ENCODE measurements at places on chromosomes 3 and 15.

- DNase-seq: no peak
Measured at GRCh38 chr3:182837855-182838454, 44.7 kb downstream of the ATP11B start.

DNA sequence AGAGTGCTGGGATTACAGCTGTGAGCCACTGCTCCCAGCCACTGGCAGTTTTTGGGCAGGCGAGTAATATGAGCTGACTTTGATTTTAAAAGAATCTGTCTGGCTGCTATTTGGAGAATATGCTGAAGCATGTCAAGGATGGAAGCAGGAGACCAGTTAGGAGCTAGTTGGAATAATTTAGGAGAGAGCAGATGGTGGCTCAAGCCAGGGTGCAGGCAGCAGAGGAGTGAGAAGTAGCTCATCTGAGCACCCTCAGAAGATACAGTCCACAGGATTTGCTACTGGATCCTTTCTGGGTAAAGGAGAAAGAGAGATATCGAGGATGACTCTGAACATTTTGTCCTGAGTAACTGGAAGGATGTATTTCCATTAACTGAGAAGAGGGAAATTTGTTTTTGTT, 30.4 kb upstream of the BDH1 start:
- DNase-seq: no peak

DNA sequence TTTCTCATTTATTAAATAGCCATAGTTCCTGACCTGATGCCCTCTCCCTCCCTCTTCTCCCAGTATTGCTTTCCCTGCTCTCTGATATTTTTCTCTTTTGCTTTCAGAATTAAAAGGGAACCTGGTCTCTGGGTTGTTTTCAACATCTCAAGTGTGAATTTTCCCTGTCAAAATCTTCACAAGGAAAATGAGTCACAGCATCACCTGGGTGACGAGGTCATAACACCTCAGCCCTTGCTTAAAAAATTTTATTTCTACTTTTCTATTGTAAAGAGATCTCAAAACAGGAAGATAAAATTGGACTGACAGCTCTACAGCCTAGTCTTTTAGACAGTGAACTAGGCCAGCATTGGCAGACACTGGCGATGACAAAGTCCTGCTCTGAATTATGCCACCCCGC, 40.1 kb downstream of the GAP43 start:
- DNase-seq: no peak

GRCh38 chr3:198043119-198043518, 83.1 kb downstream of the LMLN start:
- no peak for DNase-seq

DNA sequence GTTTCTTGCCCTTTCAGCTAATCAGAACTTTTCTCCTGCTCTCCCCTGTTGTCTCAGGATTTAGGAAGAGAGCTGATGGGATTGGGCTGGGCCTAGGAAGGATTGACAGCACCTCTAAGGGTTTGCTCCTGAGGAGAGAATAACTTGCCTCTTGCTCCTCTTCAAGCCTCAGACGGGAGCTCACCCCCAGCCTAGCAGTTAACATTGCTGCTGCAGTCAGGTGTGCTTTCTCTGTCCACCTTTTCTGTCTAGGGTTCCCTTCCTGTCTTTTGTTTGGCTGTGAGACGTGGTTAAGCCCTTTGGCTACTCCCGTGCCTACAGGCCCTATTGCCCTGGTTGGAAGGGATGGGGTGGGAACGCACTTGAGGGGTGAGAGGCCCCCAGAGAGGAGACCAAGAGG, 20.1 kb downstream of the TMEM108 start:
- DNase-seq: no peak

- DNase-seq: no peak
Measured at GRCh38 chr3:17747174-17747889, 4.9 kb upstream of the TBC1D5 start.

DNA sequence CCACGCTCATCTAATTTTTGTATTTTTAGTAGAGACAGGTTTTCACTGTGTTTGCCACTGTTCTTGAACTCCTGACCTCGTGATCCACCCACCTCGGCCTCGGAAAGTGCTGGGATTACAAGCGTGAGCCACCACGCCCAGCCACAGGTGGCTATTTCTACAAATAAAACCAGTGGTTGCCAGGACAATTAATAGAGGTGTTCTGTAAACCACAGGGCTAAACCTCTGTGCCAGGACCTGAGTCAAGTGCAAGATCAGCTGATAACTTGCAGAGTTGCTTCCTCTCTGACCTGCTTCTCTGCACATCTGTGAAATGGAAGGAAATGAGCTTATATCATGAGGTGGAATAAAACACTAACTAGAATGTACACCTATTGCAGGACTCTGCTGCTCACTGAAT, 72.8 kb downstream of the CD200R1L start:
- DNase-seq: peak; percentile 69

- no peak for DNase-seq
Measured at GRCh38 chr15:48530528-48530927, 115.0 kb downstream of the FBN1 start.

DNA sequence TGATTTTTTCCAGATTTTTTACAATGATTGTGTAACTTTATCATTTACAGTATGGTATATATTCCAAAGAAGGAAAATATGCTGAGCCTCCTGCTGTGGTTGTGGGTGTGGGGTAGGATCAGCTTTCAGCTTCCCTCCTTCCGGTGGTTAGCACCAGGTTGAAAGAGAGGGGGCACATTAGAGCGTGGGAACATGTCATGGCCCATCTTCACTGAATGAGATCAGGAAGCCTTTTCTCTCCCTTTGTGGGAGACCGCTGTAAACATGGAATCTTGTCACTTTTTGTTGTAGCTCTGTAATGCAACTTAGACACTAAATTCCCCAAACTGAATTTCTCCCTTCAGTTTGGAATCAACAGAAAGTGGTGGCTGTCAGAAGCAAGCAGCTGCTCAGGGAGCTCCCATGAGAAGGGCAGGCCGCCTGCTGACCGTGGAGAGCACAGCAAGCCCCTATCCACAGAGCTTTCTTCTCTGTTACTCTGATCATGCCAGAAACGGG, 86.7 kb upstream of the LIMD1 start:
- DNase-seq: peak; percentile 74

DNA sequence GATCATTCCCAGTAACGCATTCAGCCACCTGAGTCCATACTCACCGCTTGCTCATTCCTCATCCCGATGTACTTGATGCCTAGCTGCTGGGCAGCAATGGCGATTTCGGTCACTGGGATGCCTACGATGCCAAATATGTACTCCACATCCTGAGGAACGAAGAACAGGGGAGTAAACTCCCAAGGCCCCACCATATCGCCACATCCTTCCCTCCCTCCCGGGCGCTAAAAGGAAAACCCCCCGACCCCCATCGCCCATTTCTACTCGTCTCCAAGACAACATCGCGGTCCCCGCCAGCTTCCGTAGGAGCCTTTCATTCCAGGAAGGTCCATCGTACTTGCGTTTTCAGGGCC, 347 bp downstream of the HACL1 start:
- DNase-seq: no peak

- DNase-seq: peak; percentile 75
Measured at GRCh38 chr15:70605606-70606410, 157.6 kb downstream of the UACA start.

GRCh38 chr15:76791511-76791910, 113.6 kb downstream of the SCAPER start:
- DNase-seq: no peak

DNA sequence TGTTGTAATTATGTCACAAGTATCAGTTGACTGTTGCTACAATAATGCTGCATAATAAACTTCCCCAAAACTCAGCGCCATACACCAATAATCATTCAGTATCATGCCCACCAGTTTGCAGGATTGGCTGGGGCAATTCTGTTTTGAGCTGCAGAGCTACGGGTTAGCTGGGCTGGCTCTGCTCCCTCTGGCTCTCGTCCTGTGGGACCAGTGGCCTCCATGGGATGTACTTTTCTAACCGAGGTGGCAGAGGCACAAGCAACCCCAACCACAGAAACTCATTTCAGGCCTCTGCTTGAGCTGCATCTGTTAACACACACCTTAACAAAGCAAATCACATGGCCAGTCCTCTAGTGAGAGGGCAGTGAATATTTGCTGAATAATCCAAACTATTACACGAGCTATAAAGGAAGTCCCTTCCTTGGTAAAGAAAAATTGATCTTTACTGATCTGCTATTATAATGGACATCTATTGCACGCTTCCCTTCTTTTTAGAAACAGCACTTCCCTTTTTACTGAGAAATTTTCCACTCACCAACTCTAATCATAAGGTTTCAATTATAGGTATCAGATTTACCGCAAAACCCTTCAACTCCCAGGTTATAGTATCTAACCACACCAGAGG, 10.9 kb upstream of the BCL2A1 start:
- no peak for DNase-seq

DNA sequence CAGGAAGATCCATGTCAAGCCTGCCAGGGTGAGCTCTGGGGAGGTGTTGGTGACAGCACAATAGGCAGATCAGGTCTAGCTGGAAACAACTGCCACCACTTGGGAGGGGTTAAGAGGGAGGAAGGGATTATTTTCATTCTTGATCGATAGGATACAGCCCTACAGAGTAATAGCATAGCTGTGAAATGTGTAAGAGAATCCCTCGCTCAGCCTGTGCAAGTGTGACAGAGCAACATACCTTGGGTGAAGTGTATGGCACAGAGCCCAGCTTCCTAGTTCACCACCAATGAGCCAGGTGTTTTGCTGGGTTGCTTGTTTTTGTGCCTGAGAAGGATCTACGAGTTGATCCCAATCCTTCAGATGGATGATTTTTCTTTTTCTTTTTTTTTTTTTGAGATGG, 9.2 kb upstream of the DCUN1D1 start:
- no peak for DNase-seq

DNA sequence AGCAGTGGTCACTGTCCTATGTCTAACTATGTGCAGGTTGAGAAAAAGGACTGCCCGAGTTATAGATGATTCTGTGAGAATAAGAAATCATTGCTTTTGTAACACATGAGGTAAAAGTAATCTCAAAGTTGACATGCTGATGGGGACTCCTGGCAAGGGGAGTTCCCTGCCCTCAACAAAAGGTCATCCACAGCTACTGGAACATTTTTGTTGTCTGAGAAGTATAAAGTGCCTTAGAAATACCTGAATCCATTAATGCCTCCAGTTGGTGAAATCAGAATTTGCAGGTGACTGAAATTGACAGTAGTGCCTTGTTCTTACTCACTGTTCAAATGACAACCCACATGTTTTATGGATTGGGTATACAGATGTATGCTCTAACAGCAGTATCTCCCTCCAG, 43.7 kb upstream of the RBM5 start:
- DNase-seq: no peak

GRCh38 chr3:46829699-46830208, 33.5 kb downstream of the MYL3 start:
- DNase-seq: no peak
